NCI-H1436 treated with DMSO at 0.1 percent for 48 hours (cell line): ENCODE measurements at places on chromosomes 11 and 22.

DNA sequence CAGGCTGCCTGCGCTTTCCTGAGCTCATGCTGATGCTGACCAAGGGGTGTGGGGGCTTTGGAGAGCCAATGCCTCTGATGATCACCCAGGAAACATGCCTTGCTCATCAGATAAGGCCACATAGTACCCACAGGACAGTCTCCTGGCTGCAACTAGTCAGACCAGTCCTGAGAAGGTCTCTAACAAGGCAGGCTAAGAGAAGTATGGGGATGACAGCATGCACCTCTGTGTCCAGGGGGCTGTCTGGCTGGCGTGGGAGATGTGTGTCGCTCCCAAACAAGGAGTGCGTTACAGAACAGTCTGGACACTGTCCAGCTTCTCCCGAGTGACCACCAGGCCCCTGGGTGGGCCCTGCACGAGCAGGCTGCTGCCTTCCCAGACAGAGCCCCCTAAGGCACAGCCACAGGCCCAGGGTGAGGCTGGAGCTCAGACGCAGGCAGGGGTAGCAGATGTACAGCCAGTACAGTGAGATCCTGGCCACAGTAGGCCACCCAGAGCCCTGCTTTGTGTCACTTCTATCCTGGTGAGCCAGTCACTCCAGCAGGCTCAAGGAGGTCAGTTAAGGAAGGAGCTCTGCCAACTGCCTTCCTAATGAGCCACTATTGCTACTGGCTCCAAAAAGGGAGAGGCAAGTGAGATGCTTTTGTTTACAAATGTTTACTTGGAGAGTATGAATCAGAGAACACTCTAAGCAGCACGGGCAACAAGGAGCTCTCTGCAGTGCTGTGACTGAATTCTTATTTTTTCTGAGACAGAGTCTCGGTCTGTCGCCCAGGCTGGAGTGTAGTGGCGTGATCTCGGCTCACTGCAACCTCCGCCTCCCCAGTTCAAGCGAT lies 66.0 kb upstream of the CLTCL1 start:
- DNase-seq: no peak

DNA sequence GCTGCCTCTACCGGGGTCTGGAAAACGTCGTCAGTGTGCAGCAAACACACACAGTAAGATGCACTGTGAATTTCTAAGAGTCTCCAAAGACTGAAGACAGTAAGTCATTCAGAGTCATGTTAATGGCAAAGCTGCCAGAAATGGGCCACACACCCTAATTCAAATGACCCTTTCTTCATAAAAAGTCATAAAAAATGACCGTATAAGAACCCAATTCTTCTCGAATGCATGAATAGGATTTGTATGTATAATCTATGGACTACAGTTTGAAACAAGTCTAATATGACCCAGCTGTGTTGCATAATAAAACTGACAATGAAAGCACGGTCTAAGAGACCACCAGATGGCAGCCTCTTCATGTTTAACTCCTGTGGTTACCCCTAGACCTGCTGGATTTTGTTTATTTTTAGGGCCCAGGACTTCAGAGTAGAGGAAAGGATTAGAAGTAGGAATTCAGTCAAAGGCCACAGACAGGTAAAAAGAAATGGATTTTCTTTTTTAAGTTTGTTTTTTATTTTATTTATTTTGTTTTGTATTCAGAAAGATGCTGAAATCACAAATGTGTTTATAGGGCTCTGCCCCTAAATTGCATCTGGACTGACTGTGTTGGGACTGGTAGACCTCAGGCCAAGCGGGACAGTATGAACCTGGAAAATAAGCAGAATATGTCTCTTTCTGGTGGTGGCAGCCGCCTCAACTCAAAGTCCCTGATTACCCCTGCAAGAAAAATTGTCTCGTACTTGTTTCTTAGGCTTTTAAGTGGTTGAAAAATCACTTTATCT lies 32.1 kb upstream of the SLC5A12 start:
- no peak for DNase-seq

DNA sequence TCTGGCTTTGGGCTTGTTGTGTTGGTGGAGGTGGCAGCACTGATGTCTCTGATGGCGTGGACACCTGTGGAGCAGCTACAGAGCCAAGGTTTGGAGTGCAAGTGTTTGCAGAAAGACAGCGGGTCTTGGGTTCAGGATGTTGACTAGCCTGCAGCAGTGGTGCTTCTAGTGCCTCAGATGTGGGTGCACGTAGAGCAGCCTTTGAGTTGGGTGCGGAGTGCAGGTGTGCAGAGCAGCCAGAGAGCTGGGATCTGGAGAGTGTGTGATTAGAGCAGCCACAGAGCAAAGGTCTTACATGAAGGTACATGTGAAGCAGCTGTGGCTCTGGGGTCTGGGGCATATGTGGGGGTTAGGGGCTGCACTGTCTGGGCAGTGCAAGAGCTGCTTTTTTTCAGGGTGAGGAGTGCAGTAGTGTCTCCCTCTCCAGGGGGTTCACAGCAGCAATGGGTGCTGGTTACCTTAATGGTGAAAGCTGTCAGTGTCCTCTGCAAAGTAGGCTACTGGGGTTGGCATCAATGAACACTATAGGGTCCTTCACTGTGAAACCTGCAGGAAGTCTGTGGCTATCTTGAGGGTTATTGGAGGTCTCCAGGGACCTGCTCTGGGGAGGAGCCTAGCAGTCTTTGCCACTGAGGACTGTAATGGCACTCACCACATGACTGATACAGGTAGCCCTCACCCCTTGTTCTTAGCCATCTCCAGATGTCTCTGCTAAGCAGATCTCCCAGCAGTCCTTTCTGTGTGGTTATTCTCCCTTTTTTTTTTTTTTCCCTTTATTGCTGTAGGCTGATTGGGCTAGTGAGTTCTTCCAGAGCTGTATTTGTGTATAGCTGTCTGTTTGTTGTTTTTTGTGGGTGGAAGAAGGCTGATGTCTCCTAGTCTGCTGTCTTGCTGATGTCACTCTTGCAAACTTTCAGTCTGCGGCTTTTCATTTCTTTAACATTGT lies 14.3 kb downstream of the BIRC2 start:
- DNase-seq: no peak

- DNase-seq: no peak
Measured at GRCh38 chr11:67366961-67367760, 6.2 kb downstream of the CLCF1 start.

- DNase-seq: no peak
Measured at GRCh38 chr11:117815262-117815803, 9.2 kb downstream of the FXYD2 start.

GRCh38 chr22:28703436-28703835 lies 23.8 kb upstream of the TTC28 start:
- DNase-seq: no peak

- no peak for DNase-seq
Measured at GRCh38 chr11:44133335-44133946, 38.0 kb downstream of the EXT2 start.

- DNase-seq: no peak
Measured at GRCh38 chr11:68289456-68289855, 17.7 kb upstream of the C11orf24 start.

DNA sequence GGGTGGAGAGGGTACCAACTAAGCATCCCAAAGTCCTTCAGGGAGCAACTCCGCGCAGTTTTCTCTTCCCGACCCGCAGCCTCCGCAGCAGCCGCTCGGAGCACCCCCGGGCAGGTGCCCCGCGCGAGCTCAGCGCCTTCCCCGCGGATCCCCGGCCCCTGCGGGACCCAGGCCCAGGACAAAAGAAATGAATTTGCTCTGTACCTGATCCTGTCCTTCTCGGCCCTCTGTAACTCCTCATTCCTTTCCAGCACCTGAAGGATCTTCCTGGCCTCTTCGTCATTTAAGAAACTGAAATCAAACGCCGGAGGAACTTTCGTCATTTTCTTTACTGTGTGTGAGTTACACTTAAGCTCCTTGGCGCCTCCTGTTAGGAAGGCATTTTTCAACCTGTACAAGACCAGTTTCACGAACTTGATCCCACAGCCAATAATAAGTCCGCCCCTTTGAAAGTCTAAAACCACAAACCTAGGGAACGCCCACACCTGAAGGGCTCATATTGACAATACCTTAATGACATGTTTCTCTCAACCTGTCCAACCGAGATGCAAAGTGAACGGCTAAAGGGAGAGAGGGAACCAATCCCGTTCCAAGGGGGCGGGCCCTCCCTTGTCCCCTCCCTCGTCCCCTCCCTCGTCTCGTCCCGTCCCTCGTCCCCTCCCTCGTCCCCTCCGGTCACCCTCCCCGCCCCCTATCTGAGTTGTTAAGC lies at the start of gene EXPH5:
TSS of gene EXPH5 (minus strand) at position 555 of the 709 bp plus-strand sequence. CDS start at position 323, 232 bp downstream.
- DNase-seq: peak; percentile 99

- no peak for DNase-seq
Measured at GRCh38 chr11:10275714-10276113, 18.3 kb downstream of the SBF2 start.

DNA sequence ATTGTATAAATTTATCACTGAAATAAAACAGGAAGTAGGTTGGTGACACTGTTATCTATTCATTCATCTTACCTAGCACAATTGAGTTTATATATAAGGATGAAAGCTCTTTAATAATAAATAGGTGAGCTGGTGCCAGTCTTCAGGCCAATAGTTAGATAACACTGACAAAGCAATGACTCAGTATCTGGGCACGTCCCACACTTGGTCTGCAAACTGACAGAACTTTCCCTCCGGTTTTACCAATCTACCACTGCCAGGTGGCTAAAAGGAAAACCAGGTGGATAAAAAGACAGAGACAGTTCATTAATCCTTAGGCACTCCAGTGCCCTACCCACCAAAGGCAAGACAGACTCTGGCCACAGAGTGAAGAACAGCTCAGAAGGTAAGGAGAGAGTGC lies 17.6 kb downstream of the DDB1 start:
- DNase-seq: no peak

DNA sequence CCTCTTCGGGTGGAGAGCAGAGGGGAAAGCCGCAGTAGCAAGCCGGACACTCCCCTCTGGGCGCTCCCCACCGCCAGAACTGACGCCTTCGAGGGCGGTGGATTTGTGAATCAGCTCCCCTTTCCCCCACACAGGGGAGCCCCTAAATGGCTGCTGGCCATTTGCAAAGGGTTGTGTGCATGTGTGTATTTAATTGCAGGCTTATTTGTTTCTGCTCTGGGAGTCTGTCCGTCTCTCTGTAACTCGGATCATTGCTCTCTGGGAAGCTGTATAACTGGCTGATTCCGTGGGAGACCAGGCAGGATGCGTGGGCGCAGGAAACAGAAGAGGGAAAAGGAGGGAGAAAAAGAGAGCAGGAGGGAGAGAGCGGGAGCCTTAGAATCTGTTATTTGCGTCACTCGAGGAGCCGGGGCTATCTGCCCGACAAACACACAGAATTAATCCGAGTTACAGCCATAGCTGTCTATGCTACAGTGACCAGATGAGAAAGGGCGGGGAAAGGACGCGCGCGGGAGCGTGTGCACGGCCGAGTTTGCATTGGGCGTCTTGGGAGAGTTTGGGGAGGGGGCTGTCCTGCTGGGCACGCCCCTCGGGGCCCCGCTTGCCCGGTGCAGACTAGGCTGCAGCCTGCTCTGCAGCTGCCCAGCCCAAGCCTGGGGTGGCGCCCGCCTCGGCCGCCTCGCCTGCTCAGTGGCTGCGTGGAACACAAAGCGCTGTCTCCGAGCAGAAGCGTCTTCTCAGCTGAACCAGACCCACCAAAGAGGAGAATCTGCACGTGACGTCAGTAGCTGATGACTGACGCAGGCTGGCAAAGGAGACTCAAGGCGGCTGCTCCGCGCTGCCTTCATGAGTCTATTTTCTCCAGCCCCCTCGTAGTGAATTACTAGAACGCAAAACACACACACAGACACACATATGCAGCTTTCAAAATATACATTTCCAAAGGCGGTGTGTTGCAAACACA lies 105.3 kb upstream of the HSD17B12 start:
- no peak for DNase-seq

DNA sequence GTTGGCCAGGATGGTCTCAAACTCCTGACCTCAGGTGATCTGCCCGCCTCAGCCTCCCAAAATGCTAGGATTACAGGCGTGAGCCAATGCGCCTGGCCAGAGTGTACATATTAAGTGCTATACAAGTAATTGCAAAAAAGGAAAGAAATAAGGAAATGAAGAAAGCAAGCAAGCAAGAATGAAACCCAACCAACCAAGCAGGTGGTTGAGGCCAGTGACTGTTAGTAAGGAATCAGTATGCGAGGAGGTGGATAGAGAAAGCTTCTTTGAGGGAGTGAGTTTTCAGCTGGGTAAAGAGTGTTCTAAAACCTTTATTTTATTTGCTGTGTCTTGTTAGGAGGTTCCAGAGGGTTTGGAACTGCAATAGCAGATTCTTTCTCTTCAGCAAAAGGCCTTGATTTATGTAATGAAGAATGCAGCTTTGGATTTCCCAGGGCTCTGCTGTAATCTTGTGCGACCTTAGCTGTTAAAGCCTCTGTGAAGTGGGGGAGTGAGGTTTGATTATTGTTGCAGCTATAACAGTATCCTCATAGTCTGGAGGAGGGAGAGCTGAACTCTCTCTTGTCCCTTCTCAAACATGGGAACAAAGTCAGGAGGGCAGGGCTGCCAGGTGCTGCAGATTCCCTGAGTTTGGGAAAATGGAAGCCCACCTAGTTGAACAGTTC lies 5.7 kb downstream of the AMPD3 start:
- DNase-seq: no peak

- DNase-seq: no peak
Measured at GRCh38 chr11:2443406-2443805, 908 bp downstream of the TRPM5 start.

- DNase-seq: no peak
Measured at GRCh38 chr11:65120831-65121230, 1.1 kb downstream of the FAU start.

DNA sequence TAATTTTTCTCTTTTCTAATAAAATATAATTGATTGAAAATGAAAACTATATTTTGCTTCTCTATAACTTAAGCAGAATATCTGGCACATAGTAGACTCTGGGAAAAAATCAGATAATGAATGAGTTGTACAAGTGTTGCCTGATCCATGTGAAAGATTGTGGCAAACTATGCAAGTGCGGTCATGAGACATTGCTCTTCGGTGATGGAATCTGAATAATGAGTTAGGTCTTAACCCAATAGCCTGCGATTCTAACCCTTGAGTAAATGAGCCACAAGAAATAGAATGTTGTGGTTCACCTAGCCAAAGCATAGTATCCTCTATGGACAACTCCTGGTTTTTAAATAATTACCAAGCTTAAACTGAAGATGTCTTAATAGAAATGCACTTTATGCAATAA lies 333.7 kb upstream of the LUZP2 start:
- DNase-seq: no peak

- no peak for DNase-seq
Measured at GRCh38 chr11:125398994-125399640, 96.9 kb downstream of the FEZ1 start.

DNA sequence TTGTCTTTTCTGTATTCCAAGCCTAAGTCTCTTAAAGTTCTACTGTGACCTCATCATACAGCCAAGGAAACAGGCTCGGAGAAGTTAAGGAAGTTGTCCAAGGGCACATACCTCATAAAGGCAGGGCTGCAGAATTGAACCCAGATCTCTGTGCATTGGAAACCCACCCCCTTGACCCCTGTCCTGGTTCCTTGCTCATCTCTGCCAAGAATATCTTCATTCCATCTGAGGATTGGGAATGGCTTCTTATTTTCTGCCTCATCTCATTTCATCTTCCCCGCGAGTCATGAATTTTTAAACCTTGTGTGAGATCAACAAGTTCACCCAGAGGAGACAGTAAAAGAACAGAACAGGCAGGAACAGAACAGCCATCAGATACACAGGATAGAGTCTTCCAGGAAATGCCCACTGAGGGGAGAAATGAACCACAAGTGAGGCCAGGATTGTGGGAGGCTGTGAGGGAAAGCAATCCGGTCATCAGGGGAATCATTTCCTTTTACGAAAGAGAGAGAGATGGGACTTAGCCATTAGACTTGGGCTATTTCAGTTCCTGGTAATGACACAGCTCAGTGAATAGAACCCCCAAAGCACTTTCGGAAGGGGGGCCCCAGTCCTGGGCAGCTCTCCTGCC lies 34.4 kb upstream of the LRRC10B start:
- DNase-seq: no peak

- DNase-seq: no peak
Measured at GRCh38 chr11:2310073-2310785, 8.4 kb downstream of the TSPAN32 start.

GRCh38 chr11:73752216-73752867 lies 8.5 kb downstream of the RAB6A start:
- DNase-seq: no peak
